ENCODE measurements at places on chromosomes 16 and 17. TPM values are rescaled to one million over a fixed set of nuclear protein-coding genes. Genes with fewer than 3 reads are reported as not detected.

DNA sequence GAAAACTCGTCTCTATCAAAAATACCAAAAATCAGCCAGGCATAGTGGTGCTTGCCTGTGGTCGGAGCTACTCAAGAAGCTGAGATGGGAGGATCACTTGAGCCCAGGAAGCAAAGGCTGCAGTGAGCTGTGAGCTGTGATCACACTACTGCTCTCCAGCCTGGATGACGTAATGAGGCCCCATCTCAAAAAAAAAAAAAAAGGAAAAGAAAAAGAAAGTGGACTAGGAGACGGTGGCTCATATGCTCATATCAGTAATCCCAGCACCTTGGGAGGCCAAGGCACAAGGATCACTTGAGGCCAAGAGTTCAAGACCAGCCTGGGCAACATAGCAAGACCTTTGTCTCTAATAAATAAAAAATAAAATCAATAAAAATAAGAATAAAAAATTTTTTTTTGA, 8.8 kb upstream of the SUMO2 start:
- DNase-seq, result no peak

GRCh38 chr17:45394913-45395568, 37.6 kb downstream of the ARHGAP27 start:
- peak; percentile 89 for DNase-seq

GRCh38 chr17:82126556-82127314, 28.7 kb upstream of the FASN start:
- no peak for DNase-seq

- no peak for DNase-seq
Observed at GRCh38 chr16:80051040-80051439, 450.5 kb upstream of the MAF start.

DNA sequence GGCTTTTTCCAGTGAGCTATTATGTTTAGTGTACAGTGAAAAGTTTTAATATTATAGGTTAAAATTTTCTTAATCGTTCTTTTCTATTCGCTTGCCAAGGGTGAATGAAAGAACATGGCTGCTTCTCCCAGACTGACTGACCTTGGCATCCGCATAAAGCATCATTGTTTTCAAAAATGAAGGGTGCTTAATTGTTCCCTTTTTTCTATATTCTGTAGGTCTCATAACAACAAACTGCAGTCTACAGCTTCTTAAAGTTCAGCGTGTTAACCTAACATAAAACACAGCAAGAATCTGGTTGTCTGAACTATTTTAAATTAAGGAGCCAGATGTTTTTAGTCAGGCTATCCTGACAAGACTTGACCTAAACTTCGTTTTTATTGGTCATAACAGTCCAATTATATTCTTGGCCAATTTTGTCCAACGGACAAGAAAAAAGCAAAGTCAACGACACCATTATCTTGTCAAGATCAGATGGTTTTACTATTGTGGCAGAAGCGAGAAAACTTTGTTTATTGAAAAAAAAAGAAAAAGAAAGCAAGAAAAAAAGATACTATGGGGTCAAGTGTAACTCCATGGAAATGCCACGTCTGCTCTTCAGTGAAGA, 14.1 kb downstream of the C17orf58 start:
- DNase-seq, result no peak

DNA sequence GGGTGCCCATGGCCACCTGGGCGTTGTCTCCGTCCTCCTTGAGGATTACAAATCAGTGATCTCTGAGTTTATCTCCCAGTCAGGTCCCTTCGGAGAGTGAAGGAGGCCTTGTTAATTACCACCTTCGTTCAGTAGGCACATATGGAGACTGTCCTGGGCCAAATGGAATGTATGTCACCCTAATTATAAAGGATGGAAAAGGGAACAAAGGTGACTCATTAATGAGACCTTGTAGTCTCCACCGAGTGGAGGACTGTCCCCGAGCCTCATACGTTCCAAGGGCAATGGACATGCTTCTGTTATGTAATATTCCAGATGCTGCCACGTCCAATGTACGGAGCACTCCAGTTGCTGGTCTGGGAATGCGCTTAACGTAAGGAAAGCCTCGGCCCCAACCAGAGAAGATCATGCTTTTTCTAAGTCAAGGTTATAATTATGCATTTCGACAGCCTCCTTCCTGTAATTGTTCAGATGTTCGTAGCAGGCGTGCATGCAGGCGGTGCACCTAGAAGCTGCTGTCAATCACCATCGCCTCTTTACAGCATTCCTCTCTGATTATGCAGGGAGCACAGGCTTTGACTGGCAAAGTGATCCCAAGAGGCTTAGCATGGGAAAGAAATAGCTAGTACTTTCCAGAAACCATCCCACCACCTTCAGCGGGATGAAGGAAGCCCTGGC, 22.4 kb upstream of the SEC14L1 start:
- DNase-seq, result no peak

- DNase-seq, result no peak
Observed at GRCh38 chr16:72805486-72805885, 242.4 kb downstream of the ZFHX3 start.

DNA sequence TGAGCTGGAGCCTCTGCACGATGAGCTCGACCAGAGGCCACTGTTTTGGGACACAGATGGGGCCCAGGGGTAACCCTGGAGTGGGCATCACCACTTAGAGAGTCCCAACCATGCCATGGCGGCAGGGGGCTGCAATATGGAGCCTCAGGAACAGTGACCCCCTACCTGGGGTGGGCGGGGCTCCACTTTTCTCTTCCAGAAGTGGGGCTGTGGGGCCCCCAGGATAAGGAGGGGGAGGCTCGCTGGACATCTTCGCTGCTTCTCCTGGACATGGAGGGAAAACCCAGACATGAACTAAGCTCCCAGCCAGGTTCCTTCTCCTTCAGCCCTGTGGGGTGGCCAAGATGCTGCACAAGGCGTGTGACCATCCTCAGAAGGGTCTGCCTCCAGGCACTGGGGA, 24.7 kb downstream of the CDIP1 start:
- DNase-seq, result no peak

- no peak for DNase-seq
Observed at GRCh38 chr17:64056269-64057005, 36.0 kb upstream of the ICAM2 start.

- DNase-seq, result no peak
Observed at GRCh38 chr17:27958708-27959381, 65.7 kb upstream of the LYRM9 start.

DNA sequence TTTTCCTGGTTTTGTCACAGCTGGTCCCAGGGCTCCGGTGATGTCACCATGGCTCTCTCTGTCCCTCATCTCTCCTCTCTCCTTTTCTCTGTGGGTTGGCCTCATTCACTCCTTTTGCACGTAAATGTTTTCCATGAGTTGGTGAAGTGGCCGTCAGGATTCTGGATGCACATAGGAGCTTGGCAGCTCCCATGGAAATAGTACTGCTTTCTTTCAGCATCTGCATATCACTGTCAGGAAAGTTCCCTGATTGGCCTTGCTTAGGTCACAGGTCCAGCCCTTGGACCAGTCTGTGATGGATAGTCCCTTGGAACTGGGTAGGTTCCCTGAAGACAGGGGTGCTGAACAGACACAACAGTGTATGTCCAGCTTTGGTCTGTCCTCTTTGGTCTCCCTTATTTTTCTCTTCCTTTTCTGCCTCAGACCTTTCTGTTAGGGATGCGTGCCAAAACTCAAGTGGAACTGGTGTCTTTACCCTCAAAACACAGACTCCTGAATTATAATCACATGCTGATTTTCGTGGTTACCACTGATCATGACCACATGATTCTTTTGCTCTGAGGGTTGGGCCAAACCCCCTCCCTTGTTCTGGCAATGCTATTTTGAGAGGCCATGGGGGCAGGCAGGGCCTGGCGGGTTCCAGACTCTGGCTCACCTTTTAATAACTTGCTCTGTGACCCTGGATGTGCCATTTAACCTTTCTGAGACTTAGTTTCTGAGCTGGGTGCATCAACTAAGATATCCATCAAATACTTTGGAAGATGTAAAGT, 99.0 kb downstream of the MSI2 start:
- no peak for DNase-seq

GRCh38 chr17:75504347-75505151, 10.8 kb downstream of the CASKIN2 start:
- DNase-seq, result no peak

- no peak for DNase-seq
Observed at GRCh38 chr17:64387145-64387473, 3.6 kb downstream of the PECAM1 start.

GRCh38 chr17:42493319-42493718, 34.6 kb downstream of the ATP6V0A1 start:
- DNase-seq, result no peak

GRCh38 chr17:61040666-61041065, 359.0 kb upstream of the TBX2 start:
- no peak for DNase-seq

DNA sequence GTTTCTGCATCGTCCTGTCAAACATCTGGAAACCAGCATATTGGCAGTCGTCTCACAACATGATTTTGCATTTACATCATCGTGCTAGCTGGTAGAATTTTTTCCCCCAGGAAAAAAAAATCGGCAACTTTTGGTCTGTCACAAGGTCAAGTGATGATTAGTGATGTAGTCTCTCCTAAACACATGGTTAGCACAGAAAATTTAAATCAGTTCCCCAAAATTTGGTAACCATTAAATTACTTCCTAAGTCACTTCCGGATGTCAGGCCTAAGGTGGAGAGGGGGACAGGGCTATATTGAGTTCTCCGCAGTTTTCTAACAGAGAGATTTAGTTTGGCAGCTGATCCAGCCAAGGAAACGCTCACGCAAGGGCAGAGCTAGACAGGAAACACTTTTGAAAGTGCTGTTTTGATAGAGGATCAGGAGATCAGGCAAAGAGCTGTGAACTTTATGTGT, 271.0 kb upstream of the TBX2 start:
- DNase-seq, result peak; percentile 47

- no peak for DNase-seq
Observed at GRCh38 chr17:71447644-71448043, 673.2 kb upstream of the SOX9 start.

- DNase-seq, result peak; percentile 21
Observed at GRCh38 chr16:71628810-71629209, 2.8 kb downstream of the MARVELD3 start.

- no peak for DNase-seq
Observed at GRCh38 chr17:31320241-31320640, 1.2 kb downstream of the EVI2A start.

GRCh38 chr17:49465331-49465903, 29.7 kb upstream of the NGFR start:
- no peak for DNase-seq

DNA sequence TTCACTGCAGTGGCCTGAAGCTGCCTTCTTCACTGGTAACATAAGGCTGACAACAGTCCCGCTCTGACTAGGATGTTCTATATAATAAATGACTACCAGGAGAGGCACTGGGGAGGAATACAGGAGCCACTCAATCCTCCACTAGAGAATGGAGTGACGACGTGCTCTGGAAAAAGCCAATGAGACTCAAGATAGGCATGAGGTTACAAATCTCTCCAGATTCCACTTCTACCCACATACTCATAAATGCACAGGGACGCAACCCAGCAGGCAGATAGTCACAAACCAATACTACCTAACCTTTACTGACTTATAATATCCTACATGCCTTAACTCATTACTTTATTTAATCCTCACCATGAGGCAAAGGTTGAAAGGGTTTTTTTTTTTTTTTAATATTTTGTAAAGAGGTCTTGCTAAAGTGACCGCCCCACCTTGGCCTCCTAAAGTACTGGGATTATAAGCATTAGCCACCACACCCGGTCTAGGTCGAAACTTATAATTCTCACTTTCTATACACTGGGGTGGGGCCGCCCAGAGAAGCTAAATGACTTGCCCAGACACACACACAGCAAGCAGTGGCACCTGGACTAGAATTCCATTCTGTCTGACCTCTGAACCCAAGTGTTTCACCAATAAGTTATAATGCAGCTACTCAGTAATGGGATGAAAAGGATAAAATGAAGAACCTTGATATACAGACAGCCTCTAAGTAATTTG, 33.7 kb downstream of the TOM1L2 start:
- no peak for DNase-seq

GRCh38 chr17:62713086-62713881, 85.8 kb downstream of the MRC2 start:
- no peak for DNase-seq

DNA sequence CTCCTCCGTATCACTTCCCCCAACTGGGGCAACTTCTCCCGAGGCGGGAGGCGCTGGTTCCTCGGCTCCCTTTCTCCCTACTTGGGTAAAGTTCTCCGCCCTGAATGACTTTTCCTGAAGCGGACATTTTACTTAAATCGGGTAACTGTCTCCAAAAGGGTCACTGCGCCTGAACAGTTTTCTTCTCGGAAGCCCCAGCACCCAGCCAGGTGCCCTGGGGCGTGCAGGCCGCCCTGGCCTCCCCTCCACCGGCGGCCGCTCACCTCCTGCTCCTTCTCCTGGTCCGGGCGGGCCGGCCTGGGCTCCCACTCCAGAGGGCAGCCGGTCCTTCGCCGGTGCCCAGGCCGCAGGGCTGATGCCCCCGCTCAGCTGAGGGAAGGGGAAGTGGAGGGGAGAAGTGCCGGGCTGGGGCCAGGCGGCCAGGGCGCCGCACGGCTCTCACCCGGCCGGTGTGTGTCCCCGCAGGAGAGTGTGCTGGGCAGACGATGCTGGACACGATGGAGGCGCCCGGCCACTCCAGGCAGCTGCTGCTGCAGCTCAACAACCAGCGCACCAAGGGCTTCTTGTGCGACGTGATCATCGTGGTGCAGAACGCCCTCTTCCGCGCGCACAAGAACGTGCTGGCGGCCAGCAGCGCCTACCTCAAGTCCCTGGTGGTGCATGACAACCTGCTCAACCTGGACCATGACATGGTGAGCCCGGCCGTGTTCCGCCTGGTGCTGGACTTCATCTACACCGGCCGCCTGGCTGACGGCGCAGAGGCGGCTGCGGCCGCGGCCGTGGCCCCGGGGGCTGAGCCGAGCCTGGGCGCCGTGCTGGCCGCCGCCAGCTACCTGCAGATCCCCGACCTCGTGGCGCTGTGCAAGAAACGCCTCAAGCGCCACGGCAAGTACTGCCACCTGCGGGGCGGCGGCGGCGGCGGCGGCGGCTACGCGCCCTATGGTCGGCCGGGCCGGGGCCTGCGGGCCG, 1.6 kb downstream of the HIC1 start:
- DNase-seq, result peak; percentile 53

CMTM2 gene
- 0.49 TPM for polyA plus RNA-seq

SLFN14 gene
- polyA plus RNA-seq, result 0.17 TPM

KCNJ18 gene
- polyA plus RNA-seq, result not detected

CASKIN2 gene
- 19.3 TPM for polyA plus RNA-seq

KRTAP17-1 gene
- not detected for polyA plus RNA-seq

ZNF771 gene
- polyA plus RNA-seq, result 3.0 TPM

ZNF385C gene
- polyA plus RNA-seq, result 8.2 TPM

CLEC19A gene
- 0.16 TPM for polyA plus RNA-seq

GAS7 gene
- polyA plus RNA-seq, result 57.7 TPM

APOH gene
- not detected for polyA plus RNA-seq

PRSS21 gene
- not detected for polyA plus RNA-seq

JPH3 gene
- 0.32 TPM for polyA plus RNA-seq

ITGA2B gene
- 2.2 TPM for polyA plus RNA-seq

FOXN1 gene
- polyA plus RNA-seq, result 2.5 TPM
